ENCODE measurements at places on chromosomes 7 and 10.

GRCh38 chr10:109178591-109178990, 744.7 kb downstream of the XPNPEP1 start:
- no peak for DNase-seq

GRCh38 chr10:128050936-128051335, 75.3 kb downstream of the MKI67 start:
- no peak for DNase-seq

- DNase-seq: no peak
Observed at GRCh38 chr7:139972029-139972428, 90.7 kb downstream of the PARP12 start.

GRCh38 chr10:77939561-77940001, 13.0 kb upstream of the DLG5 start:
- DNase-seq: no peak

GRCh38 chr7:4111166-4111565, 570.9 kb upstream of the FOXK1 start:
- DNase-seq: no peak

DNA sequence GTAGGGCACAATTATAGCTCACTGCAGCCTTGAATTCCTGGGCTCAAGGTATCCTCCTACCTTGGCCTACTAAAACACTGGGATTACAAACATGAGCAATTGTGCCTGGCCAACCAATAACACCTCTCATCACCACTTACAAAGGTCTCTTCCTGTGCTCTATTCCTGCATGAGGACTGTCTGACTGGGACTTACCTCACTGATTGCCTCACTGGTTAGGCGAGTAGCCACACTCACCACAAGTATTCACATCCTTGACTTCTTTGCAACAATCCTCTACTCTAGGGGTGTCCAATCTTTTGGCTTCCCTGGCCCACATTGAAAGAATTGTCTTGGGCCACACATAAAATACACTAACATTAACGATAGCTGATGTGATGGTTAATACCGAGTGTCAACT, 22.6 kb upstream of the PDIA4 start:
- DNase-seq: no peak

DNA sequence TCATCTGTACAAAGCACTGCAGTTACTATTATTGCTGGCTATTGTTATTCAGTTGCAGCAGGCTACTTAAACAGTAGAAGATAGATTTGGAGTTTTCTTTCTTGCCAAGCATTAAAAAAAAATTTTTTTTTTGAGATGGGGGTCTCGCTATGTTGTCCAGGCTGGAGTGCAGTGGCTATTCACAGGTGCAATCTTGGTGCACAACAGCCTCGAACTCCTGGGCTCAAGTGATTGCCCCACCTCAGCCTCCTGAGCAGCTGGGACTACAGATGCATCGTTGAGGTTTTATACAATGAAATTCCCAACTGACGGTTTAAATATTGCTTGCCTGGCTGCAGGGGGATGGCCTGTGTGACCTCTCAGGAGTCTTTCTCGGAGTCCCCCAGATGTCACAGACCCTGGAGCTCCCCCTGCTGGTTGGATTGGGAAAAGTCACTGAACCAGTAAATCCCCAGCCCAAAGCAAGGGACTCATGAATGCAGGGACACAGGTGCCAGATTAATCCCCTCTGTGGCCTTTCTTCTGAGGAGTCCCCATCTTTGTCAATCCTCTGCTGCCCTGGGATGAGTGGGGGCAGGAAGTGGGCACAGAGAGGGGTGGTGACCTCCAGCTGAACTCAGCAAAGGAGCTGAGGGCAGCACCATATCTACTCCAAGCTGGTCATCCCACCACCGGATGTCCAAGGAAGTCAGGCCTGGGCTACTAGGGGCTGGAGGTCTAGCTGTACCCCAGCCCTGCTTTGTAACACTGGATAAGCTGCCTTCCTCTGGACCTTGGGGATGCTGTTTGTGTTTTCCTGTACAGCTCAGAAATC, 149.6 kb downstream of the C10orf105 start:
- DNase-seq: peak; percentile 86

GRCh38 chr7:2403718-2404648, 572 bp downstream of the CHST12 start:
- DNase-seq: peak; percentile 57

- DNase-seq: no peak
Observed at GRCh38 chr7:120553491-120553890, 280.5 kb downstream of the KCND2 start.

- no peak for DNase-seq
Observed at GRCh38 chr10:129334266-129334665, 132.8 kb upstream of the MGMT start.

- no peak for DNase-seq
Observed at GRCh38 chr10:404346-404745, 269.1 kb downstream of the ZMYND11 start.

Data from K562 (cell line).